Activated T-cell treated with anti-CD3 and anti-CD28 coated beads, Interleukin-2, amount 50 U/mL, for 1 hour (primary cell): ENCODE measurements at places on chromosomes 4 and X.

GRCh38 chr4:68569466-68570121, 6.5 kb downstream of the UGT2B17 start:
- no peak for DNase-seq

GRCh38 chr4:150136036-150136435, 57.8 kb downstream of the DCLK2 start:
- no peak for DNase-seq

DNA sequence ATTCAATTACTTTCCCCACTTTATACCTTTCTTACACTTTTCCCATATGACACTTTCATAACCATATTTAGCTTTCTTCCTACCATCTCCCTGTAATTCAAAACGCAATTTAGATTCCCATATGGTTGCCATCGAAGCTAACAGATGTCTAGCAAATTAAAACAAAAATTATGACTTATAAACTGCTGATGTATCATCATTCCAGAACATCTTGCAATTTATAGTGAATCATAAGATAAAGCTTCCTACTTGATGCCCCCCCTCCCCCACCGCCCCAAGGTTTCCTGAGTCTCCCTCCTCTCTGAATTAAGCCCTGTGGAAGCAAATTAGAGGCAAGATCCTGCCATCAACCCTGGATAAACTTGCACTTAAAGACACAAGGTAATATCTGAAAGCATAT, 5.4 kb downstream of the TSPAN5 start:
- DNase-seq, result no peak

DNA sequence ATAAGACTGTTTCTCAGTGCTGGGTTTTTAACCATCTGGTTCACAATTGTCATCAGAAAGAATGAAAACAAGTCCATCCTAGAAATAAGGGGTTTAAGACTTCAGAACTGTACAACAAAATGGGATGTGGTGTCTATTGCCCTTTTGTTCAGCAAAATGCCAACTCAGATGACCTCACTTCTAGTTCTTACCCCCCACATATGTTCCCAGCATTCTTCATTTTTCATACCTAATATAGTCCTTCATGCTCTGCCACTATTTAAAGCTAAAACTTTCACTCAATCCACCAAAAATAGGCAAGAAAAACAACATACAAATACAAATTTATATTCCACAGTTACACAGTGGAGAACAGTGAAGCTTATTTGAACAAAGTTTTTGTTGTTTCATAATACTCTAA, 111.4 kb downstream of the SORBS2 start:
- DNase-seq, result no peak

GRCh38 chr4:20428436-20429160, 176.9 kb downstream of the SLIT2 start:
- no peak for DNase-seq

- DNase-seq, result no peak
These were observed 1441.5 kb upstream of the IGFBP7 start for GRCh38 chr4:58551676-58552075.

DNA sequence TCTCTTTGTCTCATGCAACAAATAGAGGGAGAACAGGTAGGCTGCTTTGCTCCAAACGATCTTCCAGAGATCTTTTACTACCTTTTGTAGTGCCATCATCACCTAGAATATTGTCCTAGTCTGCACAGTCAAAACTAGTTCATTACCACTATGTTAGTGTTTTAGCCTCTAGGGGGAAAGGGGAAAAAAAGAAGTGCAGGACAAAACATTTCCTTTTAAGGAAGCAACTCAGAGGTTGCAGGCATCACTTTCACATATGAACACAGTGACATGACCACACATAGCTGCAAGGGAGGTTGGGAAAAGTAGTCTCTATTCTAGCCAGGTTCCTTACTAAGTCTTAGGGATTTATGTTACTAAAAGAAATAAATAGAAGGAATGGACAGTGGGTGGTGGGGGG, 39.3 kb upstream of the RAP2C start:
- DNase-seq, result no peak

GRCh38 chr4:92163348-92163747, 140.4 kb upstream of the GRID2 start:
- DNase-seq, result no peak
